ENCODE measurements at places on chromosomes 13 and 19. TPM values are rescaled to one million over a fixed set of nuclear protein-coding genes. Genes with fewer than 3 reads are reported as not detected.
A peak's percentile ranks its signal among the peaks of the same experiment; 100 is the strongest.

GRCh38 chr19:46466536-46467196 lies 4.7 kb downstream of the PNMA8A start:
- ATAC-seq = peak; percentile 96

Gene UBE2L5
- total RNA-seq = not detected

GRCh38 chr19:36072081-36072480 lies 17.4 kb downstream of the WDR62 start:
- no peak for ATAC-seq

DNA sequence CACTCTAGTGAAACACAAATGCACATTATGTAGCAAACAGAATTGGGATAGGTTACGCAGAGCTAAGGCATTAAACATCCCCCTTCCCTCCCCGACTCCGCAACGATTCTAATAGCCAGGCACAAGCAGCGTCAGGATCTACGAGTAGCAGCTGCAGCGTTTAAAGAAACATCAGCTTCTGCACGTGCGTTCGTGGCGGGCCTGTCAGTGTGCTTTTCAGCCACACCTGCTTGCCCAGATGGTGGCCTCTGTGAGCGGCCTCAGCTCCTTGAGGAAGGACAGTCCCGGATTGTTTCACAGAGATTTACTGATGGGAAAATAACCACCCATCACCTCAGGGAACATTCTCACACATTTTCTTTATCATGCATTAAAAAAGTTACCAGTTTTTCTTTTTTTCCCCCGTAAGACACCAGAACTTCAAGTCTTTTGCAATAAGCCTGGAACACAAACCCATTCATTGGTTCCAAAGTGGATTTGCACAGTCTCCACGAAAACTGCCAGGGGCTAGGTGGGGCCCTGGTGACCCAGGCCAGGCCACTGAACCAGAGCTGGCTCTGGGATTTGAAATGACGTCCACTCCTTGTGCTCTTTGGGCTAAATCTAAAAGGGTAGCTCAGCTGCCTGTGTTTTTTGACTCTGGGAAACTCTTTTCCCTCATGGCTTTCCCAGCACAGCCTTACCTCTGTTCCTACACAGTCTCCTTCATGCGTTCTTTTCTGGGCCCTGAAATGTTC lies 325.5 kb downstream of the KCNRG start:
- ATAC-seq = no peak

DNA sequence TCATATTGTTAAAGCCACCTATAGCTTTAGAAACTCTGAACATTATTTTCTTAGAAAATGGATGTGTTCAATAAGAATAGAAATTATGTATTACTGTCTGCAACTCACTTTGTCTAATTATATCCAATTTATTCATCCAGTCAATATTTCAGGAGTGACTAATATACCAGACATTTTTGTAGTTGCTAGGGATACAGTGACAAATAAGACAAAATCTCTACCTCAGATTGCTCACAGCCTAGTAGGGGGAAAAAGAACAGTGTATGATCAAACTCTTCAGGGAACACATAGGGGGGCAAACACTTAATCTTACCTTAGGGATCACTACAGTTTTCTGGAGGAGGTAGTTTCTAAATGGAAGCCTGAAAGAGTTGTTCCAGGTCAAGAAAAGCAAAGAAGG lies 8.6 kb downstream of the BRCA2 start:
- no peak for ATAC-seq
